ENCODE measurements at places on chromosomes 2 and 18.

GRCh38 chr18:59813942-59814341 lies 85.9 kb upstream of the PMAIP1 start:
- DNase-seq, result no peak

DNA sequence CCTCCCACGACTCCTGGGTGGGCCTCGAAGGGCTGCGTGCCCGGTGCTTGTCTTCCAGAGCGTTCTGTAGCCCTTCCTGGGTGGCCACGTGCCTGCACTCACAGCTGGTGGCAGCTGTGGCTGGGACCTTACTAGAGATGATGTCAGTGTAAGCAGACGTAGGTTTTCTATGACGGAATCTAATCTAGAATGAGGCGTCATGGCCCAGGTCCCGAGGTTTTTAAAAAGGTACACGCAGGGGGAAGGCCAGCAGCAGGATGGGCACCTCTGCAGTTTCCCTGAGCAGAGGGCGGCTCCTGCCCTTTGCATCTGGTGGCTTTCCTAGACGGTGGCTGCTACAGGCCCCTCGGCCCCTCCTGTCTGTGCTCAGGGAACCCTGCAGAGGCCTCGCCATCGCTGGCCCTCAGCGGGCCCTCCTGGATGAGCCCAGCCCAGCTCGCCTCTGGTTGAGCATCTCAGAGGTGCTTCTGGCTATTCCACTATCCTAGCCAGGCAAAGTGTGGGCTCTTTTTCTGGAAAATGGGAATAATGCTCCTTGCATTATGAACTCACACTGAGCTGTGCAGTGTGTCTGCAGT lies 49.6 kb upstream of the PXDN start:
- DNase-seq, result no peak

GRCh38 chr18:55419947-55420664 lies 167.9 kb downstream of the TCF4 start:
- no peak for DNase-seq

- no peak for DNase-seq
Observed at GRCh38 chr2:106163948-106164545, 30.1 kb downstream of the UXS1 start.

GRCh38 chr2:229087843-229088516 lies 183.1 kb downstream of the PID1 start:
- no peak for DNase-seq

DNA sequence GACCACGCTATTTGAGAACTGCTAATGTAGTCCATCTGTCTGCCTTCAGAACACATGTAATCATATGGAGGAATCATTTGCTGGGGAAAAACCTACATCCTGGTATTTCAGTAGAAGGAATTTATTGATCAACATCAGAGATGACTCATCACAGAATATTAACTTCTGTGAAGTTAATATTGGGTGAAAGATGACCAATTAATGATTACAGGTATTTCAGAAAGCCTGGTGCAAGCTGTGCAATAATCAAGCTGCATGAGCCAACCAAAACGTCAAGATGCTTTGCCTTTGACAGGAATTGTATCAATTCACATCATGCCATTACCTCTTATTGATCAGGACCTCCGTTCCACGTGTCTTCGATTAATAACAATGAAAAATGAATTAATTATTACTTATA lies 9.4 kb upstream of the SPATS2L start:
- DNase-seq, result no peak

Measured in nucleus accumbens (tissue), 56 donors.